ENCODE measurements at places on chromosomes 16 and 17. TPM values are rescaled to one million over a fixed set of nuclear protein-coding genes. Genes with fewer than 3 reads are reported as not detected.

Gene USP36
- 54.9 TPM for total RNA-seq

DNA sequence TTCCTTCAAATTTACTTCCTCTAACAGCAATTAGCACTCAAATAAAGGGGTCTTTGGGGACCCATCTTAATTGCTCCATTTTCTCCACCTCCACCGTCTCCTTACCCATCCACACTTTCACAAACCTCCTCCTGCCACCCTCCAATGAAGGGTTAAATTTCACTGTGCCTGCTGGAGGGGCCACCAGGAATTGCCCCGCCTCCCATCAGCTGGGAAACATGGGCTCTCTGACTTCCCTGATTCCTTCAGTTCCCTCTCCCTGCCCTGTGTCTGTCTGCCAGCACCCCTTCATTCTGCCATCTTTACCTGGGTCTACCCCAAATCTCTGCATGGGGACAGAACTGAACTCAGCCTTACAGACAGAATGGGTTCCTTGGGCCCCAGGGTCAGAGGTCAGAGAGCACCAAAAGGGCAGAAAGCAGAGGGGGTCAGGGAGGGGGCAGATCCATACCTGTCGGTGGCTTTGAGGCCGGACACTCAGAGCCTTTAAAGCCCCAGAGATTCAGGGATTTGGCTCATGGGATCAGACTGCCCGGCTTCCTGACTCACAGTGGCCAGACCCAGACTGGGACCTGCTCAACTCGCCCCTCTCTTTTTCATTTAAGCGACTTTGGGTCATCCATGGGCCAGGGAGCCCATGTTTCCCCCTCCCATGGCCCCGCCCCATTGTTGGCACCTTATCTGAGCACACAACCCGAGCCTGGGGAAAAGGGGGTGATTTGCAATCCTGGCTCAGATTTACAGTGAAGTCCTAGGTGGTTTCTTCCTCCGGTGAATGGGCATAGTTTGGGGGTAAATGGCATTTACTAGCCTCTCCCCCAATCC is 17.6 kb upstream of the SP2 start:
- no peak overlapping the region for H3K4me3 ChIP-seq
- DNase-seq, result no peak
- peaks cover 34% of the 10 kb centered on the region for H3K27me3 ChIP-seq
- no peak overlapping the region for H3K27ac ChIP-seq
- H3K36me3 ChIP-seq, result no peaks in the 10 kb centered on the region

DNA sequence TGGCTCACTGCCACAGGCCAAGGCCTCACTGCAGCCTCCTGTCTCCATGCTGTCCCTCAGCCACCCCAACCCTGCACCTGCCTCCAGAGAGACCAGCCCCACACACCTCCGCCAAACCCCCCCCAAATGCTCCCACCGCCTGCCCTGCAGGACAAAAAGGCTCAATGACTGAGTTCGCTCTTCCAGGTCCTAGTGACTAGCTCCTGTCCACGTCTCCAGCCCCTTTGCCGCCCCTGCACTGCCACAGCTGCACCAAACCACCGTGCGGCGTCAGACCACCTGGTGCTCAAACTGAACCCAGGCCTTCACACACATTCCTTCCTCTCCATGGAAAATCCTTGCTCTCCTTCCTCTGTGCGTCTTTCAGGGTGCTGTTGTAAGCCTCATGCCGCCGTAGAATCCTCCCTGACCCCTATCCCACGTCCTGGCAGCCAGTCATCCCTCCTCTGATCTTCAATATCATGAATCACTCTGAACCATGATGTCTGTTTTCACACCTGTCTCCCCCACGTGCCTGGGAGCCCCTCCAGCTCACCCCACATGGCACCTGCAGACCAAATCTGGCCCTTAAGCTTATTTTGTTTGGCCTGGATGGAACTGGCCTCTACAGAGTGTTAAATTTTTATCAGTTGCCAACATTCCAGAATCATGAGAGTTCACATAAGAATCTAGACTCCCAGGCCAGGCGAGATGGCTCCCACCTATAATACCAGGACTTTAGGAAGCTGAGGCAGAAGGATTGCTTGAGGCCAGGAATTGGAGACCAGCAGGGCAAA is 4.3 kb upstream of the GSG1L start:
- H3K4me1 ChIP-seq, result no peaks in the 10 kb centered on the region
- no peak for DNase-seq
- no peaks in the 10 kb centered on the region for H3K36me3 ChIP-seq
- H3K27ac ChIP-seq, result no peak overlapping the region
- peaks cover 56% of the 10 kb centered on the region for H3K27me3 ChIP-seq

- no peak overlapping the region for H3K27ac ChIP-seq
- H3K4me3 ChIP-seq, result no peak overlapping the region
- H3K4me1 ChIP-seq, result peaks cover 18% of the 10 kb centered on the region
- no peaks in the 10 kb centered on the region for H3K27me3 ChIP-seq
Observed at GRCh38 chr17:75094871-75095399, 7.2 kb downstream of the SLC16A5 start.

DNA sequence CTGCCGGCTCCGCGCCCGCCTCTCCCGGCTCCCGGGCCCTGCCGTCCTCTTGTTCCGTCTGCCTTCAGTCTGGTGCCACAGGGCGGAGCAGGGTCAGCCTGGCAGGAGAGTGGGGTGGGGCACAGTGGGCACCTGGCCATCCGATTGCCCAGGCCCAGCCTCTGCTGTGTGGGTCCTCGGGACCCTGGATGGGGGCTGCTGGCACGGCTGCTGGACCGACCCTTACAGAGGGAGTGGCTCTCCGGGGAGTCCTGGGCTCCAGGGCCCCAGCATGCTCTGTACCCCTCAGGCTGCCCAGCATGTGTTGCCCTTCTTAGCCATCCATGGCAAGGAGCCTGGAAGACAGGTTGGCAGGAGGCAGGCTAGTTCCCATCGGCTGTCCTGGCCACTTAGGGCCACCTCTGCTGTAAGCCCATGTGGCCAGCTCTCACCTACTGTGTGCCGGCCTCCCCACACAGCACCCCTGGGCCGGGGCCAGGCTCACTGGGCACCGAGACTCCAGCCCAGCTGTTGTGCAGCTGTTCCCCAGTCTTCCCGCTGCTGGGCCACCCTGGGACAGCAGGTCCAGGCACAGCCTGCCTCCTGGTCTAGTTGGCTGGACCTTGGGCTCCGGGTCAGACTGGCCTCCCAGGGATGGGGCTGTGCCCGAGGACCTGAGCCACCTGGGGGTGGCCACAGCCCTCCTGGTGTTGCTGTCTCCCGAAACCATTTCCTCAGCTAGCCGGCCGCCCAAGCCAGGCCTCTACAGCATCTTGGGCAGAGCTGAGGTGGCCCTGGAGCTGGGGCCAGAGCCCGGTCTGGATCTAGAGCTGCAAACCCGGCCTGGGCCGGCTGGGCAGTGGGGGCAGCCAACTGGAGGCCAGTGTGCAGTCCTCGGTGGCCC is 24.9 kb downstream of the BAHCC1 start:
- no peak overlapping the region for H3K4me3 ChIP-seq
- no peaks in the 10 kb centered on the region for H3K36me3 ChIP-seq
- H3K4me1 ChIP-seq, result no peaks in the 10 kb centered on the region
- H3K27ac ChIP-seq, result no peak overlapping the region

- no peak overlapping the region for H3K27ac ChIP-seq
- H3K36me3 ChIP-seq, result no peaks in the 10 kb centered on the region
- DNase-seq, result no peak
Observed at GRCh38 chr16:26911436-26911835, 155.3 kb upstream of the C16orf82 start.

DNA sequence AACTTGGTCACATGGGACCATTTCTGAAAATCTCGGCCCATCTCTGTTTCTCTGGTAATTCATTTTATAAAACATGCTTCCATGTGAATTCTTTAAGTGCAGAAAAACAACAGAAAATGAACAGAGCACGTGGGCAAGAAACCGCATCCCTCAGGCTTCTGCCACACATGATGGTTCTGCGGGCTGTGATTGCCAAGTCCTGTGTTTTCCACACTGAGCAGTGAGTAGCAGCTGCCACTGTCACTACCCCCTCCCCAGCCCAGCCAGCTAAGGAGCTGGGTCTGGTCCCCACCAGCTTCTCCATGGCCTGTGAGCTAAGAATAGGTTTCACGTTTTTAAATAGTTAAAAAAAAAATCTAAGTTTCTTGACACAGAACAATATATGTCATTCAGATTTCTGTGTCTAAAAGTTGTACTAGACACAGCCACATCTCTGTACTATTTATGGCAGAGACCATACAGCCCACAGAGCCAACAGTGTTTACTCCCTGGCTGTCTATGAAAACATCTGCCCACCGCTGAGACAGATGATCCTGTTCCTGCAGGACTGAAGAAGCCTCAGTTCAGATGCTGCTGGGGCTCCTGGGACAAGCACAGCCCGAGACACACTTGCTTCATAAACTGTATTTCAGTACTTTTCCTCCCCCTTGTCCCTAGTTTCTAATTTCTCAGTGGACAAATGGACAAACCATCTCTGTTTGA is 41.5 kb downstream of the USP22 start:
- H3K4me3 ChIP-seq, result no peak overlapping the region
- no peak for DNase-seq
- peaks cover 27% of the 10 kb centered on the region for H3K36me3 ChIP-seq

Gene TLCD3A
- 28.0 TPM for total RNA-seq

DNA sequence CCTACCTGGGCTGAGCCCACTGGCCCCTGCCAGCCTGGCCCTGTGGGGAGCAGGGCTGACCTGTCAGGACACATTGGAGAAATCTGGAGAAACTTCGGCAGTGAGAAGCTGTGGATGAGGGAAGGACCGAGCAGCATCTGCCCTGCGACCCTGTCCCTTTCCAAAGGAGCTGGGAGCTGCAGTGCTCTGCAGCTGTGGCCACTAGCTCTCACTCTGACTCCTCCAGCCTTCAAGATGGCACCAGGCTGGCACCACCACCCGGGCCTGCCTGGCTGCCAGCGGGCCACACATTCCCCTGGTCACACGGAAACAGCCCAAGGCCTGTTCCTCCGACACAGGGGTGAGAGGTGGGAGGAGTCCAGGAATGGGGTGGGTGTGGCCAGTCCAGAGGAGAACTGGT is 30.1 kb downstream of the CD300LG start:
- H3K4me3 ChIP-seq, result no peak overlapping the region
- H3K36me3 ChIP-seq, result no peaks in the 10 kb centered on the region
- no peaks in the 10 kb centered on the region for H3K4me1 ChIP-seq
- H3K27ac ChIP-seq, result no peak overlapping the region
- H3K27me3 ChIP-seq, result peaks cover 19% of the 10 kb centered on the region
